ENCODE measurements at places on chromosomes 1 and 21.
A peak's percentile ranks its signal among the peaks of the same experiment; 100 is the strongest.

- peak; percentile 15 for DNase-seq
Observed at GRCh38 chr1:185566995-185567394, 167.2 kb upstream of the HMCN1 start.

GRCh38 chr1:152747831-152748230 lies 10.0 kb upstream of the KPRP start:
- DNase-seq = no peak

GRCh38 chr1:17630048-17630830 lies 90.7 kb downstream of the ARHGEF10L start:
- DNase-seq = no peak

- DNase-seq = no peak
Observed at GRCh38 chr1:18682375-18682774, 51.7 kb downstream of the PAX7 start.

GRCh38 chr1:66648901-66649595 lies 103.2 kb upstream of the DYNLT5 start:
- DNase-seq = no peak

- DNase-seq = no peak
Observed at GRCh38 chr1:201511941-201512539, 5.1 kb upstream of the CSRP1 start.

- no peak for DNase-seq
Observed at GRCh38 chr1:30360281-30360680, 363.1 kb downstream of the MATN1 start.

DNA sequence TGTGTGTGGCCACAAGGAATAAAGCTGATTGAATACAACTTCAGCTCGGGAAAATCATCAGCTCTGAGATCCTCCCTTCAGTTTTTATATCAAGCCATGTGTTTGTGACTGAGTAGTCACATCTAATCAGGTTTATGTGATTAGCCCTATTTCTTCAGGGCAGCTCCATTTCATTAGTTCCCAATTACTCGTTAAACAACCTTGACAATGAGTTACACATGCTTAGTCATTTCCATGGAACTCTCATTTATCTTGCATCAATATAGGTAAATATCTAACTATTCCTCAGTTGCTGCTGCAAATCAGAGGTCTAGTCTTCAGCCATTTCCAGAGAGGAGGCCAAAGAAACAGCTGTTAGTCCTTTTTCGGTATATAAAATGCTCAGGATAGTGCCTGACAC lies 16.3 kb downstream of the CRB1 start:
- no peak for DNase-seq

- no peak for DNase-seq
Observed at GRCh38 chr1:57327336-57327735, 96.5 kb downstream of the DAB1 start.

- DNase-seq = no peak
Observed at GRCh38 chr1:98232678-98233077, 311.8 kb upstream of the DPYD start.

- no peak for DNase-seq
Observed at GRCh38 chr1:75135573-75136194, 1.5 kb downstream of the LHX8 start.

- DNase-seq = peak; percentile 47
Observed at GRCh38 chr21:33403786-33404585, 773 bp downstream of the IFNGR2 start.

GRCh38 chr21:35005077-35005476 lies 44.0 kb downstream of the RUNX1 start:
- DNase-seq = no peak

GRCh38 chr1:26697431-26697977 lies 1.7 kb downstream of the ARID1A start:
- DNase-seq = no peak

DNA sequence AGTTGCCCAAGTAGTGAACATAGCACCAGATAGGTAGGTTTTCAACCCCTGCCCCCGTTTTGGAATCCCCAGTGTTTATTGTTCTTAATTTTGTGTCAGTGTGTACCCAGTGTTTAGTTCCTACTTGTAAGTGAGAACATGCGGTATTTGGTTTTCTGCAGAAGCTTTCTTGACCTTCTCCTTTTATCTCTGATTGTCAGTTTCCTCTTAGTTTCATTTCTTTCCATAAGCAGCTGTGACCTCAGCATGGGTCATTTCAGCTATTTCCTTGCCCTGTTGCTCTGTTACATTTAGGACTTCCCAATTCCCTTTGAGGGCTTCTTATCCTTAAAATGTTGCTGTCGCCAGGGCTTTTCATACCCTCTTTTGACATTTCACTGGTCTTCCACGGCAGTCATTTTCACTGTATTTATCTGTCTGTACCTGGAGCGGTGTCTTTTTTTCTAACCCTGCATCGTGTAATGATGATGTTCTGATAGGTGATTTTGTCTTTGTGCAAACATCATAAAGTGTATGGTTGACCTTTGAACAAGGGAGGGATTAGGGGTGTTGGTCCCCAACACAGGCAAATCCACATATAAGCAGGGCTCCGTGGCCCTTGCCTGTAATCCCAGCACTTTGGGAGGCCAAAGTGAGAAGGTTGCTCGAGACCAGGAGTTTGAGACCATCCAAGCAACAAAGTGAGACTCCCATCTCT lies 15.0 kb downstream of the ITSN1 start:
- DNase-seq = no peak

DNA sequence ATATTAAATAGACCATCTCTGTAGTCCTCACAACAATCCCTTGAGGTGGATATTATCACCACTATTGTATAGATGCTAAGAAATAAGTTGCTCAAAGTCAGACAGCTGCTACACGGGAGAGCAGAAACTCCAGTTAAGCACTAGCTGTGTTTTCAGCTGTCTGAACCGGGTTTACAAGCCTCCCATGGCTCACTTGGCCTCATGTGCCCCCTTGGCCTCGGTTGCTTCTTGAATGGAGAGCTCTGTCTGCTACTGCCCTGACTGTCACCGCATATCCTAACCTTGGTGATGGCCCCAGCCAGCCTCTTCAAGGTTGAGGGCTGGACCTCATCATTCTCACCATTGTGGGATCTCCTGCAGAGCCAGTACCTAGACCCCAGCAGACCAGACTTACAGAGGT lies 123.4 kb downstream of the AK5 start:
- no peak for DNase-seq

All from RKO (cell line).